Spinal cord (tissue), 10 donors: ENCODE measurements at places on chromosomes 16 and 17.

DNA sequence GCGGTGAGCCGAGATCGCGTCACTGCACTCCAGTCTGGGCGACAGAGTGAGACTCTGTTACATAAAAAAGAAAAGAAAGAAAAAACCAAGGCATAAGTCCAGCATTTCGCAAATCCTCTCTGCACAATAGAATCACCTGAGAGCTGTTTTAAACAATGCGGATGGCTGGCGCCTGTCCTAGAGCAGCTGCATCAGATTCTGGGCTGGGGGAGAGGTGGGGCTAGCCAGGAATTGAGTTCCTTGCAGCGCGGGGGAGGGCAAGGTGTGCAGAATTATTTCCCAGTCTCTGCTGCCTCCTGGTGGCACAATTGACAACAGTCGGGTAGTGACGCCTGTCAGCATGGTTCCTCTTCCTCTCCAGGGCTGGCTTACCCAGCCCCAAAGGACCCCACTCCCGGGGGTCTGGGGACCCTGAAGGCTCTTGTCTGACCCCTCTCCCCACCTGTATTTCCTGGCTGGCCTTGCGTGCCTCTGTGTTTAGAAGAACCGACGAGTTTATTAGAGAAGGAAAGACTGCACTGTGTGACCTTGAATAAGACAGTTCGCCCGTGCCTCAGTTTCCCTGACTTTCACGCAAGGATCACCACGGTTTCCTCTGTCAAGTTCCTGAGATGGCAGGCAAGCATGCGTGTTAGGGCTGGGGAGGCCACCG lies 41.1 kb upstream of the PLCG2 start:
- no peak overlapping the region for H3K27ac ChIP-seq
- no peak overlapping the region for H3K4me3 ChIP-seq
- peak; percentile 96 for DNase-seq
- peaks cover 3% of the 10 kb centered on the region for H3K27me3 ChIP-seq
- H3K4me1 ChIP-seq = peaks cover 8% of the 10 kb centered on the region

DNA sequence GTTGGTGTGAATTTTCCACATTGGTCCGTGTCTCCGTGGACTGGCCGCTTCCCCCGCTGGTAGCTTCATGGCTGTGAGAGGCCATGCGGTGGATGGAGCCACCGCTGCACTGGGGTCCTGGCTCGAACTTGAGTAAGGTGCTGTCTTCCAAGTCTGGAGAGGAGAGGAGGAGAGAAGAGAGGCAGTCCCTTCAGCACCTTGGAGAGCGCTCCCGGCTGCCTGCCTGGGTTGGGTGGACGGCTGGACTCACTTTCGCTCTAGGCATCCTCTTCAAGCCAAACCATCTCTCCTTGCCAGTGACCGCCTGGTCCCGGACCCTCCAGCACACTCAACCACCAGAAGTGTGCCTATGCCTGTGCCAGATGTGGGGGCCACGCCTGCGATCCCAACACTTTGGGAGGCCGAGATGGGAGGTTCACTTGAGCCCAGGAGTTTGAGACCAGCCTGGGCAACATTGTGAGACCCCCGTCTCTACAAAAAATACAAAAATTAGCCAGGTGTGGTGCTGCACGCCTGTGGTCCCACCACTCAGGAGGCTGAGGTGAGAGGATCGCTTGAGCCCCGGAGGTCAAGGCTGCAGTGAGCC lies 6.2 kb downstream of the JPH3 start:
- no peak overlapping the region for H3K27ac ChIP-seq
- H3K36me3 ChIP-seq = peaks cover 26% of the 10 kb centered on the region
- H3K27me3 ChIP-seq = peaks cover 21% of the 10 kb centered on the region
- no peak for DNase-seq

DNA sequence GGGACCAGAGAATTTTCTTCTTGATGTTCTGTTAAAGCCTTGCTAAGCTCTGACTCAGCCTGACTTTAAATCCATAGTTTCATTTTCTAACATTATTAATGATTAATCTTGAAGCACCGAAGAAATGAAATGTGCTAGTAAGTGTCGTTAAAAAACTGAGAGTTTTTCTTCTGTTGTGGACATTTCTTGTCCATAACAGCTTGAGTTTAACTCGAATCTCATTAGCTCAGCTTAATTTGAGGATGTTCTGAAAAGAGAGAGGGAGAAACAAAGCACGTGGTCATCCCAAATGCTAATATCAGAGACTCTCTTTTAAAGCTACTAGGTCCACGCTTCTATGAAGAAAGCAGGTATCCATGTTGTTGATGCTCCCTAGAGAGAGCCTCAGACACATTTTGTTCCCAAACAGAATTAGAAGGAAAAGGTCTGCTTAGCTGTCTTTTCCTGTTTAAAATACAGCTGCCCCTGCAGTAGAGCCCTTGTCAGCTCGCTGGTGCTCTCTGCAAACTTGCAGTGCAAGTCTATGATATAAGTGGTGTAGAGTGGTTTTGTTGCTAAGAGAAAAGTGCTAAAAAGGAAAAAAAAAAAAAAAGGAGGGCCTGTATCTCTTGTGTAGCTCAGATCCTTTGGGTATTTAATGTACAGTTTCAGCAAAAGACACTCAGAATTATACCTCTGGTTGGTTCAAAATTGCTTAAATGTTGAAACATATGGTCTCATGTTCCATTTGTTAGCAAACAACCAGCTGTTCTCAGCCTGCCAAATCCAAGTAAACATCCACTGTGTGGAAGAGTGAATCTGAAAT lies 191.1 kb upstream of the TBX2 start:
- H3K27ac ChIP-seq = peak overlapping the region; percentile 59
- no peak overlapping the region for H3K4me3 ChIP-seq

- no peak overlapping the region for H3K4me3 ChIP-seq
- H3K27ac ChIP-seq = no peak overlapping the region
- no peaks in the 10 kb centered on the region for H3K27me3 ChIP-seq
- DNase-seq = peak; percentile 54
- no peaks in the 10 kb centered on the region for H3K4me1 ChIP-seq
Measured at GRCh38 chr17:18070861-18071340, 16.8 kb upstream of the DRG2 start.

GRCh38 chr17:12047681-12048376 lies 27.2 kb downstream of the MAP2K4 start:
- no peak overlapping the region for H3K27ac ChIP-seq
- H3K27me3 ChIP-seq = no peaks in the 10 kb centered on the region
- DNase-seq = no peak
- H3K36me3 ChIP-seq = no peaks in the 10 kb centered on the region
- H3K4me1 ChIP-seq = no peaks in the 10 kb centered on the region

- H3K36me3 ChIP-seq = no peaks in the 10 kb centered on the region
- H3K27ac ChIP-seq = no peak overlapping the region
- H3K4me3 ChIP-seq = no peak overlapping the region
- no peaks in the 10 kb centered on the region for H3K27me3 ChIP-seq
- no peak for DNase-seq
Measured at GRCh38 chr17:9432934-9433421, 142.6 kb downstream of the STX8 start.

DNA sequence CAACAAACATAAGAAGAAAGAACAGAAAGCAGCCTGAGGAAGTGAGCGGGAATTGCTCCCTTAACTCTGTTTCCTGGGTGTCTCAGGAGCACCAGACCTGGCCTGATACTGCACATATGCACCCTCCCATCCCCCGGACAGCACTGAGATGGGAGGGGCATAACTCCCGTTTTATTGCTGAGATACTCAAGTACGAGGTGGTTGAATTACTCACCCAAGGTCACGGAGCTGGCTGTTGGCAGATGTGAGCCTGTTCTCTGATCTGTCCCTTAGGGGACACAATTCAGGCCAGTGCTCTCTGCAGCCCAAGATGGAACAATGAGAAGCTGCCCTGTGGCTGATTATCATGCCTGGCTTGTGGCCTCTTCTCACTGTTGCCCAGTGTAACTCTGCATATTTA lies 9.1 kb upstream of the MED9 start:
- H3K27ac ChIP-seq = no peak overlapping the region
- no peaks in the 10 kb centered on the region for H3K27me3 ChIP-seq
- H3K4me3 ChIP-seq = no peak overlapping the region

GRCh38 chr17:40352237-40352778 lies 12.2 kb downstream of the GJD3 start:
- H3K36me3 ChIP-seq = peaks cover 81% of the 10 kb centered on the region
- peaks cover 92% of the 10 kb centered on the region for H3K4me1 ChIP-seq
- no peaks in the 10 kb centered on the region for H3K27me3 ChIP-seq
- no peak overlapping the region for H3K4me3 ChIP-seq
- H3K27ac ChIP-seq = peak overlapping the region; percentile 91

DNA sequence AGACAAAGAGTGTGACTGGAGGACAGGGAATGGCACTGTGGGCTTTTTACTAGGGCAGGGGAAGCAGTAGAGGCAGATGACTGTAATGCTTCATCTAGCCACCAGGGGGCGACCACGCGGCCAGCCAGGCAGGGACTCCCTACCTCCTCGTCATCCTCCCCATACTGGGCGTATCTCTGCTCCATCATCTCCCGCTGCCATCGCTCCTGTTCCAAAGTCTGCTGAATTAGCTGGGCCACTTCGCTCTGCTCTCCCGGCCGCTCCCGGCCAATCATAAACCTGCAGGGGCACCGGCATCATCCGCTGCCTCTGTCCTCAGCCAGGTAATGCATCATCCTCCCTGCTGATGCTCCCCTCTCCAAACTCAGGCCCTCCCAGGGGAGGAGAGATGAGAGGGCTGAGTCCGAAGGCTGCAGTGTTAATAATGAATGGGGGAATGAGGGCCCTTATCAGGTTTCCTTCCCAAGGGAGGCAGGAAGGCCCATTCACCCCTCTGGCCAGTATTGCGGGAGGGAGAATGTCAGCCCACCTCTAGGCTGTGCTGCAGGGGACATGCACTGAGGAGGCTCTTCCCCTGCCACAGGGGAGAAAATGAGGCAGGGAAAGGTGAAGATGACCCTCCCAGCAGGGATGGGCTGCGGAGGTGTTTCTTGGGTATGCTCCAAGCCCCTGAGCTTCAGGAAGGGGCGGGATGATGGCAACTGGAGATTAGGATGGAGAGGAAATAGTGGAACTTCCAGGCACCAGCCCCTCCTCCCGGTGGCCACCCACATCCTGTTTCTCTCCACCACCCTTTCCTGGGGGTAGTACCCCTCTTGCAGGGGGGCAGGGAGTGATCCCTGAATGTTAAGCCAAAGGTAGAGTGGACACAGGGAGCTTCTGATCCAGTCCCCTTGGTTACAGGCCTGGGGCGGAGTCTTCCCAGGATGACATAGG lies 10.3 kb upstream of the SAMD14 start:
- DNase-seq = no peak
- no peaks in the 10 kb centered on the region for H3K27me3 ChIP-seq
- H3K4me3 ChIP-seq = no peak overlapping the region
- H3K4me1 ChIP-seq = peaks cover 27% of the 10 kb centered on the region

DNA sequence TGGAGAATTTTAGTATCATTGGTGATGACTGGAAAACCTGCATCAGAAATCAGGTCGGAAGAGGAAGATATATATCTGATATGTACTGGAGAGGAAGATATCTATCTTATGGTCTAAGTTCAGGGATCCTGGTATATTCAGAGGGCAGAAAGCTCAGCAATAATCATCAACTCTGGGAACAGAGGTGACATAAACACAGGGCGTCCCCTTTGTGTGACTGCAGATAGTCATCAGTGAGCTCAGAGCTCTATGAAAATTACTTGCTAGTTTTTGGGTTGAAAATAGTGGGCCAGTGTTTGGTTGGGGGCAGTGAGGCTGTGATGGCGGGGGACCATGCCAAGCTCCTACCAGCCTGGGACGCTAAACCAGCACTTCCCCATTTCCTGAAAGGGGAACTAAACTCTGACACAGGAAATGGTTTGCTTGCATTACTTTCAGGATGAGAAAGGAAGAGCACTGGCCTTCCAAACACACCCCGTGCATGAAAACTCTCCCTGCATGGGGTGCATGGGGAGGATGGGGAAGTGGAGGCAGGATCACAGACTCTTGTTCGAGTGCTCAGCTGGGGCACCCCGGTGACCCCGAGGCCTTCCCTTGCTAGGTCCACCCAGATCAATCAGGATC lies 15.8 kb downstream of the NOD2 start:
- peaks cover 3% of the 10 kb centered on the region for H3K36me3 ChIP-seq
- H3K4me3 ChIP-seq = no peak overlapping the region
- no peak overlapping the region for H3K27ac ChIP-seq
- H3K27me3 ChIP-seq = peaks cover 2% of the 10 kb centered on the region
- no peak for DNase-seq

DNA sequence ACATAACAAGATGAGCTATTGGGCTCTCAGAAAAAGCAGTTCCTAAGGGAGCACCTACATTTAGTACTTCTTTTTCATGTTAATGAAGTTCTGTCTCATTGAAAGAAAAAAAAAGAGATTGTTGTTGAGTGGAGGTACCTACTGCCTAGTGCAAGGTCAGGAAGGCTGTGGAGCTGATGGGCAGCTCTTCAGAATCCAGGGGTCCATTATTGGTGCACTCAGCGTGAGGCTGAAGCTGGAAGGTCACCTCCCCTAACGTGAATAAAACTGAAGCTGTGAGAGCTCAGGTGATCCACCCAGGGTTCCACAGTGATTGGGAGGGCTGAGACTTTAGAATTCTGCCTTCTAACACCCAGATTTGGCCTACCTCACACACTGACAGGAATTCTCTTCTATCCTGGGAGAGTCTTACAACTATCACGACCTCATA lies 153.9 kb upstream of the TBX2 start:
- no peaks in the 10 kb centered on the region for H3K36me3 ChIP-seq
- H3K27me3 ChIP-seq = no peaks in the 10 kb centered on the region
- H3K4me3 ChIP-seq = no peak overlapping the region
- no peak for DNase-seq

DNA sequence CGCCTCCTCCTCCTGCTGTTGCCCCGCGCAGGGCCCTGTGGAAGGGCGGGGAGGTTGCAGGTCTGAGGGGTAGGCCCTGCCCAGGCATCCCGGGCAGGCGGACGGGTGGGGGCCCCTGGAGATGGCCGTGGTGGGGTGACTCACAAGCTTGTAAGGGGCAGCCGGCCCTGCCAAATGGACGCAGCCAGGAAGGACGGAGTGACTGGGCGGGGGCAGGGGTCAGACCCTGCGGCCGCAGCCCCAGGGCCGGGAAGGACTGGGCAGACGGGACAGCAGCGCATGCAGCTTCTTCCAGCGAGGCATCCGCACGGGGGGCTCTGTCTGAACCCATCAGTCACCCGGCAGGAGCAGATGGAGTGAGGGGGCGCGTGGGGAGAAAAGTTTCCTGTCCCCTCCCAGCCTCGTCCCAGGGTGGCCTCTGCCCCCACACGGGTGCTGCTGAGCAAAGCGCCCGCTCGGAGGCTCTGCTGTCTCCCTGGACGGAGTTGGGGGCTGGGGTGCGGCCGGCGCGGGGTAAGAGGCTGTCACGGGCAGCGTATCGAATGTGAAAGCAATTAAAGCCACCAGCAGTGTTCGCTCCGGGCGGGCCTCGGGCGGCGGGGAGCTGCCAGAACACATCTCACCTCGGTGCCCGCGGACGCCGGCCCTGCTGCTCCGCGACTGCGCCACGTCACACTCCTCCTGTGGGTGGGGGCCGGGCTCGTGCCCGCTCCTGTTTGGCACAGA lies 5.4 kb upstream of the PRR35 start:
- H3K4me3 ChIP-seq = no peak overlapping the region
- DNase-seq = no peak
- peaks cover 33% of the 10 kb centered on the region for H3K4me1 ChIP-seq
- peaks cover 17% of the 10 kb centered on the region for H3K27me3 ChIP-seq
- no peak overlapping the region for H3K27ac ChIP-seq

GRCh38 chr17:38590988-38591758 lies 14.6 kb downstream of the SRCIN1 start:
- no peak overlapping the region for H3K27ac ChIP-seq
- peaks cover 53% of the 10 kb centered on the region for H3K36me3 ChIP-seq
- DNase-seq = no peak
- peaks cover 58% of the 10 kb centered on the region for H3K4me1 ChIP-seq
- H3K27me3 ChIP-seq = no peaks in the 10 kb centered on the region
